ENCODE measurements at places on chromosomes 4 and X.

- no peak for DNase-seq
Measured at GRCh38 chr4:138301536-138301935, 59.4 kb upstream of the SLC7A11 start.

DNA sequence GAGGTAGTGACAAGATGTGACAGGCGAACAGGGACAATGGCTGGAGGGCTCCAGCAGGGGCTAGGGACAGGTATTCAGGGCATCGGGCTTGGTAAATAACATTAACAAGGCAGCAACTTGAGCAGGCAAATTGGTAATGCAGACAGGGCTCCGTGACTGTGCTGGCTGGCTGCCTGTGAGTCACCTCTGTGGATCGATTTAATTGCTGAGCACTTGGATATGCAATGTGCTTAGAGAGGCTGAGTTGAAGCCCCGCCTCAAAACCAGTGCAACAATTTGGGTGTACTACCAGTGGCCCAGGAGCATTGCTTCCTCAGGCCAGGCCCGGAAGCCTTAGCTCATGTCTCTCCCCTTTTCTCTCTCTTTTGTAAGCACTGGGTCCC, 19.5 kb downstream of the CNGA2 start:
- no peak for DNase-seq

- peak; percentile 65 for DNase-seq
Measured at GRCh38 chrX:47831788-47832187, 4.9 kb upstream of the ZNF81 start.

GRCh38 chrX:115330498-115331168, 41.1 kb downstream of the LUZP4 start:
- DNase-seq: peak; percentile 31

All from CD4-positive, alpha-beta T cell treated with Interleukin-17A for 4 hours (primary cell).